NCI-H748 treated with DMSO at 0.1 percent for 48 hours (cell line): ENCODE measurements at places on chromosomes 7 and 10.

GRCh38 chr10:82680608-82681007 is 805.6 kb downstream of the NRG3 start:
- no peak for DNase-seq

DNA sequence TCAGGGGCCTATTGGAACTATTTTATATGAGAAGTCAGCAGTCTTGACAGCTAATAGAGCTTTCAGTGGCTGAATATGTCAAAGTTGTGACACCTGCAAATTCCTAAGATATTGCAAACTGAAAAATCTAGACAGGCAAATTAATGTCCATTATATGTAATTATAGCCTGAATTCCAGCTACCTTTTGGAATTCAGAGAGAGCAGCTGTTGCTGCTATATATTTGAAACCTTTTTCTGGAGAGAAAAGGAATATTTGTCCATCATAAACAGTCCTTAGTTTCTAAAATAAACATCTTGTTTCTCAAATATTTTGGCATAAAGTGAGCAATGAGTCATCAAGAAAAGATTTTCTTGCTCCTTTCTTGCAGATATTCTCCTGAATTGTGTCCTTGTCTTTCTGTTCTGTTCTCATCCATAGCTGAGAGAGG is 408.9 kb upstream of the SEMA3D start:
- no peak for DNase-seq

GRCh38 chr7:77524731-77525130 is 12.4 kb upstream of the PTPN12 start:
- DNase-seq = no peak

- DNase-seq = no peak
These were observed 54.8 kb downstream of the TBXAS1 start for GRCh38 chr7:139883814-139884213.

DNA sequence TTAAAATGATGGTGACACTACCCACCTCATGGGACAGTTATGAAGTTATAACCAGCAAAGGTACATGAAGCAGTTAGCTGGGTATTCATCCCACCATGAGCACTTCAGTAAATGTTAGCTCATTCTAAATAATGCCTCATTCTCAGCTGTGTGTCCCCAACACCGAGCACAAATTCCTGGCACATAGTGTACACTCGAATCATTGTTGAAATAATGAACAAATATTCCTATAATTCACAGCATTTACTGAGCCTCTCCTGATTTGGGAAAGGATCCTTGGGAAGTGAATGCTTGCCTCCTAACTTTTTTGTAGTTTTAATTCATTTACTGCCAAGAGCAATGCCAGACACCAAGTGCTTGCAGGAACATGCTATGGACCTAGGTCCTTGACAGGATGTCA is 235.2 kb downstream of the DGKI start:
- DNase-seq = no peak

DNA sequence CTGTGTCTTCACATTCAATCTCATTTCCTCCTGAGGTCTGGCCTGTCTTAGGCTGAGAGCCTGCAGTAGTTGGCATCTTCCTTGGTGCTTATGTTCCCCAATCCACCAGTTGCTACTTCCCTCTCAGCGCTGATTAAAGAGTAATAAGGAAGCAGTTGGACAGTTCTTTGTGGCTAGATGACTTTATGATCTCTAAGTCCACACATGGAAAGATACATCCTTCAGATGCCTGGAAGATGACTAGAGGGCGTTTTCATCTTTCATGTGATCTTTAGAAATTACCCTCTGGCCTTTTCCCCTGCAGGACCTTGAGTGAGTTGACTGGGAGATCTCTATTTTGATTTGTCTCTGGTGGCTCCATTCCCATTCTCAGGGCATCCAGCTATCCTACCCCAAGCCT is 204.5 kb downstream of the GRM3 start:
- DNase-seq = no peak
